Hematopoietic multipotent progenitor cell treated with erythropoietin and hydrocortisone succinate and interleukin-3 and kit ligand, for 15 days (in vitro differentiated cells): ENCODE measurements at places on chromosomes 1 and 21.
A peak's percentile ranks its signal among the peaks of the same experiment; 100 is the strongest.

DNA sequence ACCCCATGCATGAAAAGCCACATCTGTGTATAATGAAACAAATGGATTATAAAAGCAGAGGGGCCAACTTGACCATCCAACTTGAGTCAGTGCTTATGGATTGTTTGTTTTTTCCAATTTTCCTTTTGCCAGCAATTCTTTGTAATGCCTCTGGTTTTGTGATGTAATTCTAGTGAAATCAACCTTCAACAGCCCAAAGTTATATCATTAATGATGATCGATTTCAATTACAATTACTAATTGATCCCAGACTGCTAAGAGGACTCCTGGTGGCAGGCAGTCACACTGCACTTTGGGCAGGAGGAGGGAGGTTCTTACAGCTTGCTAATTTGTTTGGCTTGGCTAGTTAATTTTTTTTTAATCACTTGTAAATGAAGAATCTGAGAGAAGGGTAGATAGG is 552.3 kb downstream of the NUF2 start:
- DNase-seq: no peak

DNA sequence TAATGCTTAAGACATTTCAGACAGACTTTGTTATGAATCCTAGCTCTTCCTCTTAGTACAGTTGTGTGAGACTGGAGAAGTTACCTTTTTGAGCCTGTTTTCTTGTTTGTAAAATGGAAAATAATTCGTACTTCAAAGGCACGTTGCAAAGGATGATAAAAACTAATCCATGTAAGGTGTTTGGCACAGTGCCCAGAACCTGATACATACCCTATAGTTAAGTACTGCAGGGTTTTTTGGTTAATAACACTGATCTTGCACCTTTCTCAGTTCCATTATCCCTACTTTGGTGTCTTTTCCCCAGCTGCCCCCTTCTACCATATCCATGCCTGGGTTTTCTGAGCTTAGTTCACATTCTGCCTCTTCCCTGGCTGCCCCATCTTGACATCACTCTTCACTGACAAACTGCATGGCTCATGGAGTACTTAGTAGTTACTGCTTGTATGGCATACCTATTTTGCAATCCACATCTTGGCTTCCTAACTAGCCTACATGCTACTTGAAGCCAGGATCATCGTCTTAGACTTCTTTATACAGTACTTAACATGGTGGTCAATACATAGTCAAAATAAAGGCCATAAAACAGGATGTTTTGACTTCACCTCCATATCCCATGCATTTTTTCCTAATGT is 10.1 kb downstream of the CCDC185 start:
- peak; percentile 14 for DNase-seq

GRCh38 chr1:94678202-94678848 is 136.8 kb upstream of the F3 start:
- DNase-seq: no peak

- no peak for DNase-seq
Observed at GRCh38 chr1:208874915-208875314, 630.7 kb upstream of the PLXNA2 start.

GRCh38 chr1:195941795-195942194 is 666.4 kb downstream of the KCNT2 start:
- no peak for DNase-seq

GRCh38 chr1:57819893-57820292 is 396.0 kb upstream of the DAB1 start:
- no peak for DNase-seq

- no peak for DNase-seq
Observed at GRCh38 chr1:18353992-18354391, 126.7 kb upstream of the KLHDC7A start.

DNA sequence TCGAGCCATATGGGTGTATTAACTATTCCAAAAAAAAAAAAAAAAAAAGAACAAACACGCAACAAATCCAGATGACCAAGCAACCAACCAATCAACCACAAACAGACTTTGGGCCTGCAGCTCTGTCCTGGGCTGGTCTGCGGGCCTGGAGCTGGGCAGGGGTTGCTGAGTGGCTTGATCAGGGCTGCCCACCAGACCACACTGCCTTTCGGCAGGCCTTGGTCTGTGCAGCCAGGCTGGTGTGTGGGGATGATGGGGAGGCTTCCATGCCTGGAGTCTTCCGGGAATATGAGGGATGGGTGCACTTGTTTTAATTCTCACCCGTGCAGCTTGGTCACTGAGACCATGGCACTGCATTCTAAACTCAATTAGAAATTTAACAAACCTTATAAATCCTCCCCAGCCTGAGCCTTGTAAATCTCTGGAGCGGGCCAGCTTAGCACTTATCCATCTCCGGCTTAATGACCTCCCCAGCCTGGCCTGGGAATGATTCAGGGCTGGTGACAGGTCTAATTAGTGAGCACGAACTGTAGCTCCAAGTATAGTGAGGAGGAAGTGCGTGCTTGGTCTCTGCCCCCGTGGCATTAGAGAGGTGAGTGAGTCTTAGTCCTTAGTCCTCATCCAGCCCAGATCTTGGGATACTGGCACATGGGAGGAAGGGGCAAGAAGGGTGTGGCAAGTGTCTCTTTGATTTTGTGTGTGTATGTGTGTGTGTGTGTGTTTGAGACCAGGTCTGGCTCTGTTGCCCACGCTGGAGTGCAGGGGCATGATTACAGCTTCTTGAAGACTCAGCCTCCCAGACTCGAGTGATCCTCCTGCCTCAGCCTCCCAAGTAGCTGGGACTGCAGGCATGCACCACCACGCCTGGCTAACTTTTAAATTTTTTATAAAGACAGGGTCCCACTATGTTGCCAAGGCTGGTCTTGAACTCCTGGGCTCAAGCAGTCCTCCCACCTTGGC is 74.6 kb upstream of the CSF3R start:
- no peak for DNase-seq

DNA sequence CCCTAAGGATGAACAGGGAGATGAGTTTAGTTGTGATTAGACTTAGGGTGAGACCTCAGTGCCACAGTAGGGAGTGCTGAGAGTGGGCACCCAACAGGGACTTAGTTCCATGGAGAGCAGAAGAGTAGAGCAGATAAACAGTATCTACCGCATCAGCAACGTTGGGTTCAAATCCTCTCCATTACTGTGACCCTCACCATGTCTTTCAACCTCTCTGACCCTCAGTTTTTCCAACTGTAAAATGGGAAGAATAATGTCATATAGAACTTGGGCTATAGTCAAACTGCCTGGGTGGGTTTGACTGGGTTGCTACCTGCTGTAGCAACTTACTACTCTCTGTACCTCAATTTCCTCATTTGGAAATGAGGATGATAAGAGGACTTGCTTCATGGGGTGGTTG is 6.7 kb upstream of the DISP3 start:
- no peak for DNase-seq

DNA sequence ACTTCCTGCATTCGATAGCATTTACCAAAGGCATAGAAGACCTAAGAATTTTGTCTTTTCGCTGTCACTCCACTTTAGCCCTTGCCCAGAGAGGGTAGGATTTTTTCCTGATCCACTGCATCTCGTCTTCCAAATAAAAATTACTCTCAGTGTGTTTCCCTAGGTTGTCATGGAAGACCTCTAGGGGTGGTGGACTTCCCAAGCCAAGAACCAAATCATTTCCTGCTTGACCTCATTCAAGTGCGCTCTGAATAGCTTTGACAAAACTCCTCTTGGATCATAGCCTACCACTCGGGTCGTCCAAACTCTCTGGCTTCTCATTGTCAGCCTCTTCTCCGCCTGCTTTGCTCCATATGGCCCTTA is 431 bp upstream of the C1orf52 start:
- no peak for DNase-seq

DNA sequence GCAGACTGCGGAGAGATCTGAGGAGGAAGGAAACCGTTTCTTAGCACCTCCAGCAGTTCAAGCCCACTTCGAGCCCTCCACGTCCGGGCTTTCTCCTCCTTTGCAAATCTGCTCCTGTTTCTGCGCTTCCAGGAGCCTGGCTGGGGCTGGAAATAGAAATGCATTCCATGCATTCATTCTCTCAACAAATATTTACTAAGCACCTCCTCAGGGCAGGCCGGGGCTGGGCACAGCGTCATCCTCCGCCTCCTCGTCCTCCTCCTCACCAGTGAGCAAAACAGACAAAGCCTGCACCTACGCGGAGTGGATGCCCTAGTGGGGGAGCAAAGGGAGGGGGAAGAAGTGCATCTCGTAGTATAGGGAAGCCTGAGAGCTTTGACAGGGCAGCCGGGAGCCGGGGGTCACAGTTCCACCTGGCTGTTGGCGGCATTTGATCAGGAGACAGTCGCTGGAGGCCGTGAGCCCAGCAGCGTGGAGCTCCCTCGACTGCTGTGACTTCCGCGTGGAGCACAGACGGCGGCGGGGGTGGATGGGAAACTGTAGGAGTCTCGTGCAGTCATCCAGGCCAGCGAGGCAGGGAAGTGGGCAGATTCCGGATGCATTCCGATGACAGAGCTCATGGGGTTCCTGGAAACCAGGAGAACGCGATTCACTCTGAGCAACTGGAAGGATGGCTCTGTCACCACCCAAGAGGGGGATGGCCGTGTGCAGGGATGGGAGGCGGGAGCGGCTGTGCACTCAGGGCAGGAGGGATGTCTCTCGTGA is 93.5 kb downstream of the SIK1 start:
- DNase-seq: no peak
